Mesenchymal stem cell (in vitro differentiated cells and primary cell): ENCODE measurements at places on chromosomes 3 and 15.

GRCh38 chr15:92189166-92189565 is 204.5 kb upstream of the ST8SIA2 start:
- no peak for DNase-seq

GRCh38 chr3:13776253-13777050 is 103.4 kb downstream of the WNT7A start:
- no peak for DNase-seq

GRCh38 chr15:31272558-31273257 is 53.9 kb upstream of the KLF13 start:
- DNase-seq, result no peak

GRCh38 chr15:33068007-33068481 is 126.5 kb downstream of the FMN1 start:
- peak; percentile 37 for DNase-seq

GRCh38 chr3:119427669-119428068 is 35.7 kb downstream of the TMEM39A start:
- DNase-seq, result no peak

GRCh38 chr15:96146726-96147125 is 183.8 kb upstream of the NR2F2 start:
- DNase-seq, result no peak

DNA sequence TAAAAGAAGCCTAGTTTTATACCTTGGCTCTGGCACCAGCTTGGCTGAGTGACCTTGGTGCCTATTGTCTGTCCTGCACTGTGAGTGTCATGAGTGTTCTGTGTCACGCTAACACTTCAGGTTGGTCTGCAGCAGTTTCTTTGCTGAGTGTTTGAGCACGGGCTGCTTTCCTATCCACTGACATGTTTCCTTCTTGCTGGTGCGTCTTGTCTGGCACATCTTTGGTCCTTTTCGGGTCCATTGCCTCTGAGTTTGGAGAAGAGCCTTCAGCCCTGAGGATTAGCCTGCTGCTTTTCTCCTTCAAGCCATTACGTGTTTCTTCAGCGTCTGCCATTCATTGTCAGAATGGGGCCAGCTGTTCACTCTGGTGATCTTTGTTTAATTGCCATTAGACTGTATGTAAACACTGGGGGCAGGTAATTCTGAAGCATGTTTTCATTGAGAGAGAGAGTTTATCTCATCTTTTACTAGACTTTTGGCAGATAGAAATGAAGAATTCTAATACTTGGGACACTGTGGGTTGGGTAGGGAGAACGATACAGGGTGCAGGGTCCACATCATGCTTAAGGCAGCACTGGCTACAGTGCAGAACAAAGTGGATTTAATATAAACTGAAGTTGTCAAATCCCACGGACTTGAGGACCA is 55.5 kb downstream of the LRRC28 start:
- peak; percentile 34 for DNase-seq

DNA sequence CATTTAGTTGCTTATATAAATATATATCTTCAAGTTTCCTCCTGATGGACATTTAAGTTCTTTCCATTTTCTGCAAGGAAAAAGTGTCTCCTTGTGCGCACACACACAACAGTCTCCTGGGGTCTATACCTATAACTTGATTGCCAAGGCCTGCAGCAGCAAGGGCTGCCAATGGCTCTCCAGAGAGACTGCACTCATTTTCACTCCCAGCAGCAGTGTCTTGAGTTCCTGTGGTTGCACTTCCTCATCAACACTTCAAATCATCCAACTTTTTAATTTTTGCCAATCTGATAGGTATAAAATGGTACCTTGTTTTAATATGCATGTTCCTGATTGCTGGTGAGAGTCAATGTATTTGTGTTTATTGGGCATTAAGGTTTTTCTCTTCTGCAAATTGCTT is 23.1 kb downstream of the TNFAIP8L3 start:
- no peak for DNase-seq

GRCh38 chr3:16013568-16013967 is 160.9 kb upstream of the GALNT15 start:
- DNase-seq, result no peak

DNA sequence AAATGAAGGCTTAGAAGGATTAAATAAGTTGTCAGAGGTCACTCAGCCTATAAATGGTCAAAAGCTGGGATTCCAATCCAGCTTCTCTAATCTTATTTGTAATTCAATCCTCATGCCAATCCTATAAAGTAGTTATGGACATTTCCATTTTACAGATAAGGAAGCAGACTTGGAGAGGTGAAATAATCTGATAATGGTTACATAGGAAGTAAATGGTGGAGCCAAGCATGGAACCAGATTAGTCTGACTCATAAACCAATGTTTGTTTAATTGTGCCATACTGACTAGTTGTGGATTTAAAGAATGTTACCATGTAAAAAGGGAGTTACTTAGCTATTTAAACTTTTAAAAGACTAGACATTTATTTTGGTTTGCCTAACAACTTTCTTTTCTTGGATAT is 59.7 kb downstream of the KCNAB1 start:
- DNase-seq, result peak; percentile 3

GRCh38 chr15:68582236-68582635 is 3.4 kb downstream of the CORO2B start:
- DNase-seq, result no peak

GRCh38 chr3:31399271-31399670 is 133.5 kb upstream of the STT3B start:
- DNase-seq, result no peak

DNA sequence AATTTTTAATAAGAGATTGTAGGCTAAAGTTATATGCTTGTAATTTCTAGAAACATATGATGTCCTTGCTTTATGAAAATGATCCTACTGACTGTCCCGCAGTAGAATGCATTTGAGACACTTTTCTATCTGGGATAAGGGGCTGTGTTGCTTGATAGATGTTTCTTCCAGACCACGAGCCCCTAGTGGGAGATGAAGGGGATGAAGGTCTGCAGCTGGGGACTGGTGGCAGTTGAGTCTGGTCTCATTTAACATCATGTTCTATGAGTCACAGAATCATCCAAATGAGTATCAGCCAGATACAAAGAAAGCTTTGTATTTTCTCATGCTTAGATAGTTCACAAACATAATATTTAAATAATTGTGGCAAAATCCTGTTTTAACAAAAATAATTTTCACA is 84.3 kb upstream of the PRTG start:
- no peak for DNase-seq

DNA sequence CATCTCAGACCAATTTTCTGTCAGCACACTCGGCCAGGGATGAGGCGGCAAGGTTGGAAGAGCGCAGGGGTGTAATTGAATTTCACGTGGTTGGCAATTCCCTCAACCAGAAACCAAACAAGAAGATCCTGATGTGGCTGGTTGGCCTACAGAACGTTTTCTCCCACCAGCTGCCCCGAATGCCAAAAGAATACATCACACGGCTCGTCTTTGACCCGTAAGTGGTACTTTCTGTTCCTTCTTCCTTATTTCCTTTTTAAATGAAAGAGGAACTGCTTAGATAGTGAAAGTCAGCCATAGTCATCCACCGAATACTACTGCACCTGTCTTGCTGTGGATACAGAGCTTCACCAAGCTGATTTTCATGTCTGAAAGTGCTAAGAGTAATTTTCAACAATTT is 60.1 kb downstream of the SGO1 start:
- DNase-seq, result no peak

- DNase-seq, result no peak
These were observed 509.3 kb downstream of the ROBO1 start for GRCh38 chr3:79258479-79258878.

- no peak for DNase-seq
These were observed 59.9 kb upstream of the PTX3 start for GRCh38 chr3:157376603-157377300.

GRCh38 chr3:141274411-141275031 is 42.9 kb downstream of the PXYLP1 start:
- no peak for DNase-seq

DNA sequence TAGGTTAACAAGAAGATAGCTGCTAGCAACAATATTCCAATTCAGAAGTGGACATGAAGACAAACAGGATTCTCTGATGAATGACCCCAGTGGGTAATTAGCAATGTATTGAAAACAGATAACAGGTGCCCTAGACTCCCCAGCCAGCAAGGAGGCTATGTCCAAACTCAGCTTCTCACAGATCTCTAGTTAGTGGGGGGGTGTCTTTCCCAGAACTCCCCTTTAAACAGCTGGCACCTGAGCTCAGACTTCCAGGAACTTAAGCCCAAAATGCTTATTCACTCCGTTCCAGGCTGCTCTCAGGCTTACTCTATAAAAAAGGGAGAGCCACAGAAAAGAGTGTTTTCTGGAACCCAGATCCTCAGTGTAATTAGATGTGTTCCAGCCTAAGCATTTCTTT is 423.0 kb upstream of the THBS1 start:
- DNase-seq, result no peak

- DNase-seq, result no peak
These were observed 7.4 kb downstream of the ZBTB47 start for GRCh38 chr3:42660898-42661297.

DNA sequence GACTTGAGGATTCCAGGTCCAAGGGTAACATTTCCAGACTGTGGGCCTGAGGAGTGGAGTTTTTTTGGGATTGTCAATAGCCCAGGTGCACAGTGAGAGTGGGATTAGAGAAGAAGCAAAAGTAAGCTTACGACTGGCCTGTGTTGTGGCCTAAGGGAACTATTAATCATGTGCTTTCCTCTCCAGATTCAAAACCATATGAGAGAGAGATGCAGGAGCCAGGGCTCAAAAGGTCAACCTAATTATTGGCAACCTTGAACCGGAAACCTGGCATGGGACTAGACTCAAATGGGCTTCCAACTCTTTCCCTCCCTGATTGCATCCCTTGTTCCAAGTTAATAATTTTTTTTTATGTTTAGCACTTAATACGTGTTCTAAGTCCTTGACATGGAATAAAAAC is 242.1 kb upstream of the THRB start:
- no peak for DNase-seq

DNA sequence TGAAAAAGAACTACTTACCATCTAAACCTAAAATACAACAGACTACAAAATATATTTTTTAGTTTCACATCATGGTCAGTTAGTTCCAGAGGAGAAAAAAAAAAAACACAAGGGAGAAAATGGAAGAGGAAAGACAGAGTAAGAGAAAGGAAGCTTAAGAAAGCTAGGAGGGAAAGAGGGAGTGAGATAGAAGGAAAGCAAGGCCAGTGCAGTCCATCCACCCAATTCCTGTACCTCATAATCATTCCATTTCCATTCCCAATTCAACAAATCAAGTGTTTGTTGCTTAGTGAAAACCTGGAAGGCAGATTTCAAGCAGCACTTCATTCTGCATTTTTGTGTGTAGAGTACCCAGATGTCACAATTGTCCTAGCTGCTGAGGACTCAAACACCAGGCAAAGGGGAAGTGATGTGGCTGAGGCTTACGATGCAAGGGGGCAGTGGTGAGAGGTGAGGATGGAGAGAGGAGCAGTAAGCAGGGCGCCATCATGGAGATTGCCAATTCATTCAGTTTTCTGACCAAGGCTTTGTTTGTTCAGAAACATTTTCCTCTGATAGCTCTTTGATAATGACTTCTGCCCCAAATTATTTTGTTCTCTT is 83.6 kb upstream of the GSK3B start:
- DNase-seq, result peak; percentile 48

DNA sequence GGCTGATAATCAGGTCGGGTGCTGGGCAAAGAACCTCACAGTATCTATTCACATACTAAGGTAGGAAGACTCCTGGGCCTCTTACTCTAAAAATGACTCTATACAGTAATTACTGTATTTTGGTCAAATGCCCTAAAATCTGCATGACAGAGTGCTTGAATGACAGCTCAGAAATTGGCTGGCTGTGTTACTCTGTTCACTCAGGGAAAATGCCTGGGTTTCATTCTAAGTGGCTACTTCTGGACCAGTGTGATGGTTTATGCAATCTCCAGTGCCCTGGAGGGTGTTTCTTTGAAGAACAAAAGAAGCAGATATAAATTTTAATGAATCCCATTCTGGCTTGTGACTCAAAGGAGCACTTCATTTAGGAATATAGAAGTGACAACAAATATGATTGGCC is 2.2 kb downstream of the GABRR3 start:
- no peak for DNase-seq

DNA sequence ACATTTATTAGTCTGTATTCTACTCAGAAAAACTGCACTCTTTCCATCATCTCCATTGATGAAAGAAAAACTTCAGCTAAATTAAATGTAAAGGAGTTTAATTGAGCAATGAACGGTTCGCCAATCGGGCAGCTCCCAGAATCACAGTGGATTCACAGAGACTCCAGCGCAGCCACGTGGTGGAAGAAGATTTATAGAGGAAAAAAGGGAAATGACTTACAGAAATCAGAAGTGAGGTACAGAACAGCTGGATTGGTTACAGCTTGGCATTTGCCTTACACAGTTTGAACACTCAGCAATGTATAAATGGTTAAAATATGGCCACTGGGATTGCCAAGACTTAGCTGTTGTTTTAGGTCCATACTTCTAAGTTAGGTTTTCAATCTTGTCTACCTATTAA is 2.8 kb upstream of the SUCLG2 start:
- no peak for DNase-seq

DNA sequence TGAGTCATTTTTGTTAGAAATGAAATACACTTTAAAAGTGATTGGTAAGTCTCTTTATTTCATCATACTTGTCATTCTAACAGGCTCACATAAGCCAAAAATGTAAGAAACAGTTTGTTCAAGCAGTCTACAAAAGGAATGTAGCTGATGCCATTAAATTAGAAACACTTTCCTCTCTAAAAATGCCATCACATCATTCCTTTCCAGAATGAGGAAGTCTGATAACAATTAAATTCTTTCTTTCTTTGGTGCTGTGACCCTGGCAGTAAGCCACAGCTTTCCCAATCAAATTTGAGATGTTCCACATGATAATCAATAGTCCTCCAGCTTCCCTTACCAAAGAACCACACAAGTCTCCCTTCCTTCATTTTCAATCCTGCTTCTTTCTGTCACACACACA is 9.4 kb upstream of the P2RY1 start:
- DNase-seq, result no peak

DNA sequence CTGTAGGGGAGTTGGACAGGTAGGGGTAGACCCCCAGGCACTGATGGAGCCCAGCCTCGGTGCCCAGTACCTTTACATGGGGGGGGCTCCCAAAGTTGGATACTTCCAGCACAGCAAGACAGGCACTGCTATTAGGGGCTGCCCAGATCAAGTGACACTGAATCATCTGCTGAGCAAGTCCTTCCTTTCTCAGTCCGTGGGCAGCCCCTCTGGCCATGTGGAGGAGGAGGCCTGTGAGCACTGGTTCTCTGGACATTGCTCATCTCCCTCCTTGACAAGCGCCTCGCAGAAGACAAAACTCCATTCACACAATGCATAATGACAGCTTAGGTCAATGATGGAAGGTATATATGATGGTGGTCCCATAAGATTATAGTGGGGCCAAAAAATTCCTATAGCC is 35.7 kb downstream of the EEFSEC start:
- no peak for DNase-seq

DNA sequence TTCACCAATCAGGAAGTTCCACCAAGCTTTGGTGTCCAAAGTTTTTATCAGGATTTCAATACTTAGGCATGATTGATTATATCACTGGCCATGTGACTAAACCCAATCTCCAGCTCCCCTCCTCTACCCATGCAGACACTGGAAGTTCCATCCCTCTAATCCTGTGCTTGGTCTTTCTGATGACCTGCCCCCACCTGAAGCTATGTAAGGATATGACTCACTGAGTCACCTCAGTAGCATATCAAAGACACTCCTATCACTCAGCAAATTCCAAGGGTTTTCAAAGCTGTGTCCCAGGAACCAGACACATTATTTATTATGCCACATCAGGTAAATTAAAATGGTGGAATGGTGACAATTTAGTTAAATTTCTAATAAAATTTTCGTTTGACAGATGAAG is 158.9 kb downstream of the TAFA4 start:
- no peak for DNase-seq
